Activated T-helper 2 cell treated with anti-CD3 and anti-CD28 coated beads, Interferon-gamma antibody, Interleukin-2, Interleukin-4, amounts not matched to agents 10 μg/mL and 5 μg/mL and 100 μg/mL, durations not matched to agents 14 hours and 24 hours and 36 hours (primary cell): ENCODE measurements at places on chromosomes 1 and 21. TPM values are rescaled to one million over a fixed set of nuclear protein-coding genes. Genes with fewer than 3 reads are reported as not detected.

DNA sequence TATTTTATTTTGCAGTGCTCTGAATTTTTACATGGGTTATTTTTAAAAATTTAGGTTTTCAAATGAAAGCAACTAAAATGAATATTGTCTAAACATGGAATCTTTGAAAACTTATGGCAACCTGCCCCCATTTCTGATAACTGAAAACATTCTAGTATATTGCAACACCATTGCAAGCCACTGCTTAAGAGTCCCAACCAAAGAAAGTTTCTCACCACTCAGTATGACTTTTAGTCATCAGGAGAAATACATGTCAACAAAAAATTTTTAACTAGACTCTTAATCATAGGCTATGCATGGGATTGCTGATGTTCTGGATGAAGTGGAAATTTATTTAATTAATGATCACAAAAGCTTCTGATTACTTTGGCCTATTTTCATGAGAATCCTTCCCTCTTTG is 112.1 kb downstream of the TNFSF18 start:
- peaks cover 8% of the 10 kb centered on the region for H3K4me1 ChIP-seq
- no peak overlapping the region for H3K27ac ChIP-seq
- peaks cover 23% of the 10 kb centered on the region for H3K27me3 ChIP-seq
- H3K4me3 ChIP-seq: no peak overlapping the region
- DNase-seq: no peak
- no peaks in the 10 kb centered on the region for H3K36me3 ChIP-seq

DNA sequence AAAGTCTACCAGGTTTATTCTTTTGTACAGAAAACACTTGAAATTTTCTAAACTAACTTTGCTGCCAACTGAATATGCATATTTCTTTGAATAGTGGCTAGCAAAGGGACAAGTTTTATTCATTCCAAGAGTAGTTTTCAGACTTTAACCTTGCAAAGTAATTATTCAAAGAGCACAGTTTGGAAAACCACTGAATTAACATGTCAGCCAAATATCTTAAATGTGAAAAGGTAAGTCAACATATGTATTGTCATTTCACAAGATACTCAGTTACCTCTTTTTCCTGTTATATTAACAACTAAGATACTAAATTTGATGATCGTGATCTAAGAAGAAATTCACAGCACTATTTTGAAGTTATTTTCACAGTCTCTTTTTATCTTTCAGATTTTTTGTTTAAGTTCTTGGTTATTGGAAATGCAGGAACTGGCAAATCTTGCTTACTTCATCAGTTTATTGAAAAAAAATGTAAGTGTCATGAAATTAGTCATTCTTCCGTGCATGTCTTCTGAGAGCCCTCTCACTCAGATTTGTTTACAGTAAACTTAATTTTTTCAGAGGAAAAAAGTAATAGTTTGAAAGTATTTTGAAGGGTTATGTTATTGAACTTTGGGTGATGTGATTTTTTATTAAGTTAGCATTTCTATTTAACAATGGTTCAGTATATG is 15.3 kb downstream of the RAB4A start:
- no peaks in the 10 kb centered on the region for H3K27me3 ChIP-seq
- no peak for DNase-seq
- no peak overlapping the region for H3K4me3 ChIP-seq
- peaks cover 46% of the 10 kb centered on the region for H3K36me3 ChIP-seq

DNA sequence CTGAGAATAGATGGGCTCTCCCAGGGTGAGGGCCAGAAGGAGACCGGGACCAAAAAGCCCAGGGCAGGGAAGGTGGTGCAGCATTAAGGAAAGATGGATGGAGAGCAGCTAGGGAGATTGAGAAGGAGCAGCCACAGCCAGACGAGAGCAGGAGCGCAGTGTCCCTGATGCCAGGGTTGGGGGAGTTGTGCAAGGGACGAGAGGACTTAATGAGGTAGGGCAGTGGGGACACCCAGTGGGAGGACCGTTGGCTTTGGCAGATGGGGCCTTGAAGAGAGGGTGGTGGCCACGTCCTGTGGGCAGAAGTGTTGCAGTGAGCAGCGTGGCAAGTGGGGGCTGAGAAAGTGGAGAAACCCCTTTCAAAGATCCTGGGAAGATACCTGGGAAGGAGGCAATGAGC is 38.0 kb upstream of the KDM4A start:
- no peaks in the 10 kb centered on the region for H3K27me3 ChIP-seq
- no peak overlapping the region for H3K27ac ChIP-seq
- H3K4me1 ChIP-seq: no peaks in the 10 kb centered on the region
- no peak overlapping the region for H3K4me3 ChIP-seq
- no peak for DNase-seq

PEAR1 gene
- total RNA-seq: 0.55 and 0.80 TPM in 2 replicates

DNA sequence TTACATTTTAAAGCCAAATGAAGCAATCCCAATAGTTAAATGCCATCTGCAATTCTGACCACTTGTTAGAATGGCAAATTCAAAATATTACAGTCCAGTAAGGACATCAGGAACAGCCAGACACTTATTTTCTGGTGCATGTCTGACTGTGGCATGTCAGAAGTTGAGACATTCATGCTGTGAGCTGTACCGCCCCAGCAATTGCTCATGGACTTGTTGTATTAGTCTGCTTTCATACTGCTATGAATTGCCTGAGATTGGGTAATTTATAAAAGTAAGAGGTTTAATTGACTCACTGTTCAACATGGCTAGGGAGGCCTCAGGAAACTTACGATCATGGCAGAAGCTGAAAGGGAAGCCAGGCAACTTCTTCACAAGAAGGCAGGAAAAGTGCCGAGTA is 19.1 kb downstream of the DDAH1 start:
- no peak overlapping the region for H3K4me3 ChIP-seq
- H3K36me3 ChIP-seq: no peaks in the 10 kb centered on the region
- H3K27ac ChIP-seq: no peak overlapping the region
- DNase-seq: no peak
- H3K4me1 ChIP-seq: no peaks in the 10 kb centered on the region

DNA sequence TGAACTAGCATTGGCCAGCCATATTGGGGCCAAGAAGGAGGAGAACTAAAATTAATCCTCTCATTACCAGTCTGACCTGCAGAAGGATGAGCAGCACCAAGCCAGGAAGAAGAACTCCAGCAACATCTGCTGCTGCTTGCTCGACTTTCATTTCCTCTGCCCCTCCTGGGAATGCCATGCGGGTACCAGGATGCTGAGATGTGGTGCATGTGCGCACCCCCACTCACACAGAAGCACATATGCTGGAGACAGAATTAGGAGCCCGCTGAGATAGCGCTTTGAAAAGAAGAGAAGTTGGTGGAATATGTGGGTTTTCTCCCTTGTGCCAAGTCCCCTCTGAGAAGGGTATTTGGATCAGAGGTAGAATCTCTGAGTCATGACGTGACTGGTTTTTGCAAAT is 70.4 kb downstream of the PLXNA2 start:
- no peaks in the 10 kb centered on the region for H3K36me3 ChIP-seq
- no peak overlapping the region for H3K27ac ChIP-seq
- H3K4me3 ChIP-seq: no peak overlapping the region
- H3K27me3 ChIP-seq: peaks cover 12% of the 10 kb centered on the region
